ENCODE measurements at places on chromosomes 3 and 15.

- no peak for DNase-seq
Measured at GRCh38 chr3:190205739-190206138, 85.0 kb upstream of the P3H2 start.

DNA sequence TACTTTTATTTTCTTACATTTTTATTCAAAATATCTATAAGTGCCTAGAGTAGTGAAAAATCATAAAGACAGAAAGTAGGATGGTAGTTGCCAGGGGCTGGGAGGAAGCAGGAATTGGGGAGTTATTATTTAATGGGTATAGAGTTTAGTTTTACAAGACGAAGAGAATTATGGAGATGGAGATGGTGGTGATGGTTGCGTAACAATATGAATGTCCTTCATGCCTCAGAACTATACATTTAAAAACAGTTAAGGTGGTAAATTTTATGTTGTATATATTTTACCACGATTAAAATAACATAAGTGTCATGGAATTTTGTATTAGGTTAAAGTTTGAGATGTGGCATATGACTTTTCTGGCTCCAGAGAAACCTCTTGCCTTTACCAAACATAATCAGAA lies 171.4 kb downstream of the MYRIP start:
- no peak for DNase-seq

DNA sequence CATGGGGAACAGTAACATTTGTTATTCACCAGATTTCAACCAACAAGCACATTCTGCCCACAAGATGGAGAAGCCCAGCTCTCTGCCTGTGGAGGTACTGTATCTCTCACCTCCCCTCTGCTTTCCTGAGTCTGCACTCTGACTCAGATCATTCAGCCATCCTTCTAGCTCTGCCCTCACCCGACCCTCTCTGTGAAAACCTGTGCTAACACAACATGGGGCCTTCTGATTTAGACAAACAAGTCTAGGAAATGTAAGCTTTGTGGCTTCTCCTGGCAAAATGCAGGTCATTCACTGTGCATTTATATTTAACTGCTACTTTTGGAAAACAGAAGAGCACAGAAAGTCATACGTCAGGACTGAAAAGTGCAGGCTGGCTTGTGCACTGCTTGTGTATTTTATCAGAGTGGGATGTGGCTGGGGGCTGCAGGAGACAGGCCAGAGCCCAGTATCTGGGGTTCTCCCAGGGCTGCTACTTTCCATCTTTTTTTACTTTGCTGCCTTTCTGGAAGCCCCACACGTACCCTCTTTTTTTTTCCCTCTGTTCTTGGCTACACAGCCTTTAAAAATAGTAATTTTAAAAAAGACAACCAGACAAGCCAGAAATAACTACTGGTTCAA lies 50.8 kb downstream of the SUSD5 start:
- no peak for DNase-seq

GRCh38 chr15:69056365-69056764 lies 41.9 kb downstream of the NOX5 start:
- no peak for DNase-seq

DNA sequence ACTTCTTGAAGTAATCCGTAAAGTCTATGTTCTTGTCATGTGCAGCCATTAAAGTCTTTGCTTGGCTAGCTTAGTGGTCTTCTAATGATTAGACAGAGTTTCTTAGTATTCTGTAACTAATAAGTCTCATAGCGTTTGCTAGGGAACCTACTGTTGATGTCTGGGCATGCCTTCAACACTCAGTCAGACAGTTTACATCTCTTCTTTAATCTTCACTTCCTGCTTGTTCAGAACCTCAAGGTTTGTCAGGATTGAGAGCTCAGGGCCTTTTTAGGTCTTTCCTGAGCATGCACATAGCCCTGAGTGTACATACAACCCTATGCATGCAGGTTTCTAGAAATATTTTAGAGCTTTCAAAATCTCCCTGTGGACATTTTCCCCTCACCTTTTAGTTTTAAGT lies 426.3 kb downstream of the AGBL1 start:
- DNase-seq = no peak

- no peak for DNase-seq
Measured at GRCh38 chr3:54931182-54931581, 3.3 kb upstream of the LRTM1 start.

DNA sequence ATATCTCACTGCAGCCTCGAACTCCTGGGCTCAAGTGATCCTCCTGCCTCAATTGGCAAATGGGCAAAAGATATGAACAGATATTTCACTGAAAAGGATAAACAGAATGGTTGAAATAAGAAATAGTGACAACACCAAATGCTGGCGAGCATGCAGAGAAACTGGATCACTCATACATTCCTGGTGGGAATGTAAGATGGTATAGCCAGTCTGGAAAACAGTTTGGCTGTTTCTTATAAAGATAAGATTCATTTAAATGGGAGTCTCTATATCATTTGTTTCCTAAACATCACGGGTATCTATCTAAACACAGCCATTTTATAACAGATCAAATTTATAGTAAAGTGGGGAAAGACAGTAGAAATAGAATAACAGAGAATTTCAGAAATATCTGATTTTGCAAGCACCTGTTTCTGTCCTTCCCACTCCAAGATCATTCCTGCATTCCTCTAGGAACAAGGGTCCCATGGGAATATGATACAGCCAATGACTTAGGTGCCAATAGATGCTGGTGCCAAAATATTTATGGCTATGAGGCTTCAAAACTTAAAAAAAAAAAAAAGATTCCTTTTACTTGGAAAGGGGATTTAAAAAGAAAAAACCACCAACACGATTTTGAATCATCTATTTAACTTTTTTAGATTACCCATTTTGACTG lies 9.9 kb upstream of the TFDP2 start:
- DNase-seq = no peak

- no peak for DNase-seq
Measured at GRCh38 chr3:63624941-63625560, 27.4 kb upstream of the SNTN start.

DNA sequence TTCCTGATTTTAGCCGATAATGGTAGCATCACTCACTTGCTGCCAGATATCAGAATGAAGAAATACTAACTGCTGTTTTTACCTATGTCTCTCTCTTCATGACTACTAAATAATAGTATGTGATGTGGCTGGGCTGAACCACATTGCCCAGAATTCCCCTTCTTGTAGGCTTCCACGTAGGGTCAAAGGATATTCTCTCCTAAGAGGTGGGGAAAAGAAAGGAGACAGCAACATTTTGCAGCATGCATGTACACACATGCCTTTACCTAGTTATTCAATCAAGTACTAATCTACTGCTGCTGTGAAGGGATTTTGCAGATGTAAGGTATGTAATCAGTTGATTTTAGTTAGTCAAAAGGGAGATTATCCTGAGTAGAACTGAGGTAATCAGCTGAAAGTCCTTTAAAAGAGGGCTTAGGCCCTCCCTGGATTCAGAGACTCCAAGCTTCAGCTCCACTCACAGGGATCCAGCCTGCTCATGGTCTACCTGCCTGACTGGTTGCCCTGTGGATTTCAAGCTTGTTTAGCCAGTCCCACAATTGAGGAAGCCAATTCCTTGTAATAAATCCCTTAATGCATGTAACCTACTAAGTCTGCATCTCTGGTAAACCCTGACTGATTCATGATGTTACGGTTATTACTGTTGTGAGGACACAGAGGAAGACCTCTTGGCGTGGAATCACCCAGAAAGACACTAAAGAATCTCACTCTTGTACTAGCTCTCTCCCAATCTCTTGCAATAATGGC lies 20.4 kb downstream of the PLD1 start:
- no peak for DNase-seq

GRCh38 chr3:170144437-170144843 lies 37.1 kb downstream of the PHC3 start:
- no peak for DNase-seq

DNA sequence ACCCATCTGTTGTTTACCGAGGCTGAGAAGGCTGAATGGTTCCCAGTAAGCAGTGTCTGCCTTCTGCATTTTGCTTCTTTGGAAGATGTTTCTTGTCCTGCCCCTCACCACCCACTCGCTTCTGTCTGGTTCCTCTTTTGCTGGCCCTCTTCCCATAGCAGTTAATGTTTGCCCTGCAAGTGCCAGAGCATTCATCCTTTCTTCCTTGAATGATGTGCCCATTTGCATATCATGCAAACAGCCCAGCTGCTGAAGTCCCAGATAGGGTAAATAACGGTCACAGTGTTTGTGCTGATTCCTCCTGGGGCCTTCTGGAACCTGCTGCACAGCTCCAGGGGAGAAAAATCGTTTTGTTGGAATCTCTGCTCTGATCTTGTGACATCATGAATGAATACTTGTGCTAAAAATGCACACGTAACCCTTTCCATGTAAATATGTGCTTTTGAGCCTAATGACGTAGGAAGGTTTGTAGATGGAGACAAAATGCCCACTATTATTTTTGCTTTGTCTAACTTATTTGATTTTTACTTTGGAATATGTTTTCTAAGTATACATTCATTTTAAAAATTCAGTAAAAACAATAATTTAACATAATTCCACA lies 381.0 kb downstream of the SOX2 start:
- no peak for DNase-seq

DNA sequence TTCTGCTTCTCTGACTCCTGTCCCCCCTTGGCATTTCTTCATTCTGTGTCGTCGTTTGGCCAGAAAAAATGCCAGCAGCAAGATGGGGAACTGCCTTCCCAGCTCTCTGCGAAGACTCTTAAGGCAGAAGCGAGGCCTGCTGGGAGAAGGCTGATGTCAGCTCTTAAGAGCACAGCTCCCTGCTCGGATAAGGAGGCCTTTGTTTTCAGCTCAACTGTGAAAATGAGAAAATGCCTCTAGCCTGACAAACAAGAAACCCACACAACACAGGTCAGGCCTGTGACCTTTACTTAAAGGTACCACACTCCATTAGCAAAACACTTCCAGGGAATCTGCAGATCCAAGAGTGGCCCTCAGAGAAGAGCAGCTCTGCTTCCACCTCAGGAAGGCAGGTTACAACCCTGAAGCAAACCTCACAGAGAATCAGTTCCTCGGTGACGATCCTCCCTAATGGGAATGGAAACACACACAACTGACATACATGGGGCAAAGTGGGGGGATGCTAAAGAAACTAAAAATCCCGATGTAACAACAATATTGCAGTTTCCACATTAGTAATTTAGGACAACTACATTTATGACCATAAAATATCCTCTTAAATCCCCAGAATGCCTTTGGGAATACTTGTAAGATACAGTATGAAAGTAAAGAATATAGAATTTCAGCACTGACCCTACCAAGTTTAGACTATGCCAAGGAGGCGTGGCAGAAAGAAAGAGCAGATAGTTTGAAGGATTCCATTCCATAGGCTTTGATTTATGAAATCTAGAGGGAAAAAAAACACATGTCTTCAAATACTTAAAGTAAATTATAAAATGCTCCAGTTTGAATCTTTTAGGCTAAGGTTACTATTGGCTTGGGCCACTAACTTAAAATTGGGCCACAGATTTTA lies 52.1 kb downstream of the VGLL4 start:
- no peak for DNase-seq

DNA sequence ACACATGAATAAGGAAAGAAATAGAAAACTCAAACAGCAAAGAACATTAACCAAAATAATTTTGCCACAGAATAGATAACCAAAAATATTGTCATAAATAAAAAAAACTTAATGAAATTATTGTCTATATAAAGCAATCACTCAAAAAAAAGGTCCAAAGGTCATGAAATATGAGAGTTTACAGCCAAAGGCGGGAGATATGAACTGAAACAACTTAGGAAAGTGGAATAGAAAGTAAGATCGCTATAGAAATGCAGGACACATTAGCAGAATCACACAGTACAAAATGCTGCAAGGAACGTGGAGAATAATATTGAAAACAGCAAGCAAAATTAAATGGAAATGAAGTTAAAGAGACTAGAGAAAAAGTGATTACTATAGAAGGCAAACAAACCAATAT lies 375.0 kb upstream of the ARHGEF26 start:
- no peak for DNase-seq

DNA sequence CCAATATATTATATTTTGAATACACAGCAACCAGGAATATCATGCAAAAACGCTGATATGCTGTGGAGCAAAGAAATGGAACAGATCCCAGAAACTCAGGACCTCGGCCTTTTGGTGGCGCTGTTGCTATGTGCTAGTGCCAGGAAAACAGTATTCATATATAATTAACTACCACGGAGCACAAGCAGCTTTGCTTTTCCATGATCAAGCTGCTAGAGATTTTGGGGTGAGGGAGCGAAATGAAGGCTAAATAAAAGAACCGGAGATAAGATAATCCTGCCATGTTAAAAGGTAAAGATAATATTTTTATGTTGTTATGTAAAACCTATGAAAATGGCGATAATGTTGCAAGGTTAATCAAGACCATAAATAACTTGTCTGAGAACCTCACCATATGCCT lies 157.7 kb upstream of the FAM3D start:
- DNase-seq = no peak

DNA sequence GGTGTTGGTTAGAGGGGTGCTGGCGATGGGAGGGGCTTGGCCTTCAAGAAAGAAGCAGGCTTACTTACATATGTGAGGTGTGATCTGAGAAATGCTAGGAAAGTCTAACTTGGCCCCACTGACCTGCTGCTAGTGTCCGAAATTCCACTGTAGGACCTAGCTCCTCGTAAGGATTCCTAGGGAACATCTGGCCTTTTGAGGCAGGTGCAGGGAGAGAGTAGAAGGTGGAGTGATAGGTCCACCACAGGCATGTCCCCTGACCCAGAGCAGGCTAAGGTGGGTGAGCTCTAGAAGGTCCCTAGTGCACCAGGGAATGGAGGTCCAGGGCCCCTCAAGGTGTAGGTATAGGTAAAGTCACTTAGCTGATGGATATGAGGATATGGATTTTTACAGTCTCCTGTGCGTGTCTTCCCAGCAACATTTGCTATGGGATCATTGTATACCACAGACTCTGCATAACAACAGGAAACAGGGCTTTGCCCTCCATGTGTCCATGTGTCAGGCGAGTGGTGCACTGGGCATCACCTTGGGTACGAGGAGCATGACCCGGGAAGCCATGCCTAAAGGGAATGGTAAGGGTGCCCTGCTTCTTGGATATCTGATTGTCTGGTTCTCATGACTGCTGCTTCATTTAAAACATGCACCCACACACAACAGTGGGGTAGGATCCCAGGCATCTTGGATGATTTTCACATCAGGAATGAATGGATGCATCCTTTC lies 32.6 kb downstream of the POMGNT2 start:
- no peak for DNase-seq

GRCh38 chr3:146404436-146404835 lies 64.9 kb downstream of the PLSCR2 start:
- DNase-seq = no peak

DNA sequence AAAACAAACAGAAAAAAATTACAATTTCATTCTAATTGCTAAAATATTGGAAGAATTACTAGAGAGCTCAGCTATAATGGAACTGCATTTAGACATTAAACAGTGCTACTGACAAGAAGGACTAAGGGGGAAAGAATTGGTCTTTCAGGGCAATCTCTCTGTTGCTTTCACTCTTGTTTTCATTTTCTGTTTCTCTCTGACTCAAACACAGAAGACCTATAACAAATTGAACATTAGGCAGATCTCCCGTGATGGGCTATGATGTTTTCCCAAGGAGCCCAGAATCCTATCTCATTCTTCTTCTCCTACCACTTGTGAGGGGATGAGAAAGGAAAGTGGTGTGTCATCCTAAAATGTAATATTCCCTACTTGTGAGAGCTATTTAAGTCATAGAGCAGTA lies 358.0 kb upstream of the TGFBR2 start:
- DNase-seq = no peak
